ENCODE measurements at places on chromosomes 1 and 21.

DNA sequence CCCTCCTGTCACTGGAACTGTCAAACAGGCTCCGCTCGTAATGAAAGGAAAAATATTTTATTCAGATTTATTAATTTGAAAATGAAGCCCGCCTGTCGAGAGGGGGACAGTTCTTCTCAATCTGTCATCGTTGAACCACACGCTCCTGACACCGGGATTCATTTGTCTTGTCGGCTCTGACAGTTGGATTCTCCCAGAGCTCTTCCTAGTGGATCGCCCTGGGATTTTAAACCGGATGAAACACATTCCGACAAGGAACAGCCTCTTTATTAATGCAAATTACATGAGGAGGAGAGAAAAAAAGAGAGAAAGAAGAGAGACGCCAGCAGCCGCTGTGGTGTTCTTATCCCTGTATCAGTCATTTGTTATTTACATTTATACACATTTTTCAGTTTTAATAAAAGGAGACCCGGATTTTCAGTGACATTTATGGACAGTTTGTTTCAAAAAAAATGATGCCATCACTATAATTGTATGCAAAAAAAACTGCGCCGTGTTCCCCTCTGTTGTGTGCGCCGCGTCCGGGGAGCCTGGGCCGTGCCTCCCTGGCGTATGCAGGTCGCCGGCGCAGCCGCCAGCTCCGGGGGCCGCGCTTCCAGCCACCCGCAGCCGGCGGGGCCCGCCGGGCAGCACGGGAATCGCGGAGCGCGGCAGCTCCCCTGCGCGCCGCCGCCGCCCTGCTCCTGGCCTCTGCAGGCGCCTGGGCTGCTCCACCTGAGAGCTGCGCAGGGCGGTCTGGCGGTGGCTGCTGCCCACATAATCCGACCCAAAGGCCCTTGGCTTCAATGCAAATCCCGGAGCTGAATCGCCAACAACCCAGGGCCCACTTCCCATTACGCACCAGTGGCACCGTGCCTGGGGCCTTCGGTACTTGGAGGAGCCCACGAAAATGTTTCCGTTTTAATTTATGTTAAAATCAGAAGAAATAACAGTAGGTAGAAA lies 237.9 kb upstream of the PBX1 start:
- DNase-seq = no peak

GRCh38 chr1:90273241-90273774 lies 278.4 kb downstream of the ZNF326 start:
- DNase-seq = no peak

- no peak for DNase-seq
Measured at GRCh38 chr21:44046734-44047133, 34.6 kb downstream of the TRAPPC10 start.

DNA sequence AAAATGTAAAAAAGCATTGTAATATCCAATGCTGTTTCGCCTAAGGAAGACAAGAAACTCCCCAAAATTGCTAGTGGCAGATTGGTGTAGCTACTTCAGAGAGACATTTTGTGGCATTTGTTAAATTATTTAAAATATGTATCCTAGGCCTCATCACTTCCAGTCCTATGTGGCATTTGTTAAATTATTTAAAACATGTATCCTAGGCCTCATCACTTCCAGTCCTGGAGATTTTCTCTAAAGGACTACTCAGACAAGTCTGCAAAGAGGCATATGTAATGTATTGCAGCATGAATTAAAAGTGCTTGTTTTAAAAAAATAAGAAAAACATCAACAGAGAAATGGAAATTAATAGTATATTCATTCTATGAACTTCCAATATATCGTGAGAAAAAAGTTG lies 95.6 kb upstream of the KCTD3 start:
- no peak for DNase-seq

- DNase-seq = no peak
Measured at GRCh38 chr1:16442941-16443340, 2.4 kb downstream of the NECAP2 start.

GRCh38 chr1:56120021-56120420 lies 459.3 kb downstream of the PLPP3 start:
- no peak for DNase-seq

- DNase-seq = peak; percentile 75
Measured at GRCh38 chr1:26472320-26472900, at the start of gene HMGN2. TSS of gene HMGN2 (plus strand) at chr1:26472440. CDS start at chr1:26472613, 173 bp downstream.

DNA sequence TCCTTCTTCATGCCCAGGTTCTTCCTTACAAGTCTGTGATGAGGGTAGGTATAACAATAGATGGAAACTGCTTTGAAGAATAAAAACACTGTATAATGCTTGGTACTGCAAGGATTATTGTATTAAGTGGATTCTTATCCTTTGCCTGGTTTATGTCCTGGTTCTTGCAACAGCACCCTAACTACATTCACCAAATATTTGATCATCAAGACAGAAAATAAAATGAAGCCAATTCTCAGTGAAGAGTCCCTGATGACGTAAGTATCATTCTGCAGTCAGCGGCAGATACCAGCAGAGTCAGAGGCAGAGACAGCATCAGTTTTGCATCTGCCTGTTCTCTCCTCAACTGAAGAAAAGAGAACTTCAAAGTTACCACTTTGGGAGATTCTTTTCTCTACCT lies 19.7 kb downstream of the ARHGEF11 start:
- DNase-seq = no peak

DNA sequence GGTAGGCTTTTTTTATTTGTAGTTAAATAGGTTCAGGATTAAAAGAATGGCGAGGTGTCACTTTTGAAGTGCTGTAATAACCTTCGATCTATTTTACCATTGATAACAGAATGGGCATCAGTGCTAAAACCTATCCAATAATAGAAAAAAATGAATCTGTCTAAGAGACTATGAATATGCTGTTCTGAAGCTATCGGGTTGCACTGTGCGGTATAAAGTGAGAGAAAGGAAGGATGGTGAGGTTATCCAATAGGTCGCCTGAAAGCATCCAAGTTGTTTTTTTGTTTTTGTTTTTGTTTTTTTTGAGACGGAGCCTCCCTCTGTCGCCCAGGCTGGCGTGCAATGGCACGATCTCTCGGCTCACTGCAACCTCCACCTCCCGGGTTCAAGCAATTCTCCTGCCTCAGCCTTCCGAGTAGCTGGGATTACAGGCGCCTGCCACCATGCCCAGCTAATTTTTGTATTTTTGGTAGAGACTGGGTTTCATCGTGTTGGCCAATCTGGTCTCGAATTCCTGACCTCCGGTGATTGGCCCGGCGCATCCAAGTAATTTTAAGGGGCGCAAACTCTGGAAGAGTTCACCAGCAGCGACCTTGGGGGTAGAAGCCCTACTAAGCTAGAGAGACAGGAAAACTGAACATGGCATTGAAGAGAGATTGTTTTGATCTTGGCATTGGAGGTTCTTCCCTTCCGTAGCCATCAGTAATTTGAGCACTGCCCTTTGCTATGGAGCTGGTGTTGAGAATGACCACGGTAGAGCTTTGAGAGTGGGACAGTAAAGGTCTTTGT lies 8.7 kb upstream of the MDM4 start:
- DNase-seq = no peak

Data from activated CD4-positive, CD25-positive, alpha-beta regulatory T cell (primary cell).